Type B pancreatic cell (in vitro differentiated cells): ENCODE measurements at places on chromosomes 1 and 21. TPM values are rescaled to one million over a fixed set of nuclear protein-coding genes. Genes with fewer than 3 reads are reported as not detected.

DNA sequence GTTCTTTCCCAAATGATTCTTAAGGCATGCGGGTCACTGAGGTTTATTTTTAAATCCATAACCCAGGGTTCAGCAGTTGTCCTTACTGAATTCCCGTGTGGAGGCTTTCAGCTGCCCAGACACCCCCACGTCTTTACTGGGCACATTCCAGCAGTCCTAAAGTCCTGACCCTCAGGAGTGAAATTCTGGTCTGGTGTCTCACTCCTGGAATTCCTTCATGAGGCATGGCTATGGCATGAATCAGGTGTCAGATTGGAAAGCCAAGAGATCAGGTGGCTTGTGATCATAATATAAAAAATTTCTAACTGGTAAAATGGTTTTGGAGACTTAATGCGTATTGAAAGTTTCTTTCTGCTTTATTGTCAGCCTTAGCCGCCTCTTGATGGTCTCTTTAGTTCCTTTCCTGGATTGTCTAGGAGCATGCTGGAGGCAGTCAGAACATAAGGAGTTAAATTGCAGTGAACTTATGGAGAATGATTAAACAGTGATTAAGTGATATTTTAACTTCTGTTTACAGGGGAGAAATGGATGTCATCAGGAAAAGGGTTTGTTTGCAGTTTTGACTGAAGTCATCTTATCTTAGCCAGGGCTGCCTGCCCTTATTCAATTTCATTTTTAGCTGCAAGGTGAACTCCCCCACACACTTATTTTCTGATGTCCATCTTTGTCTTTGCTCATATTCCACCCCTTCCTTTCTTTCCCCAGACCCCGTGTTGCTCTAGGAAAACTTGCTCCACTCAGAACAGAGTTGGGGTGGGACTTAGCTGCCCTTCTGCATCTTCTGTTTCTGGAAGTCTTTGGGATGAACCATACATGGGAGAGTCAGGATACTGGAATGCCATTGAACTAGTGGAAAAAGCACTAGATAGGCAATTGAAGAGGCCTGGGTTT, 25.7 kb upstream of the MACF1 start:
- no peaks in the 10 kb centered on the region for H3K27me3 ChIP-seq
- DNase-seq, result no peak
- H3K4me3 ChIP-seq, result peak overlapping the region; percentile 43

GRCh38 chr1:51303751-51304251, 26.6 kb downstream of the TTC39A start:
- H3K4me3 ChIP-seq, result no peak overlapping the region
- H3K27me3 ChIP-seq, result no peaks in the 10 kb centered on the region
- H3K36me3 ChIP-seq, result no peaks in the 10 kb centered on the region
- H3K27ac ChIP-seq, result no peak overlapping the region
- DNase-seq, result no peak

- H3K4me3 ChIP-seq, result peak overlapping the region; percentile 99
- H3K4me1 ChIP-seq, result peaks cover 21% of the 10 kb centered on the region
- H3K27ac ChIP-seq, result peak overlapping the region; percentile 84
- H3K27me3 ChIP-seq, result no peaks in the 10 kb centered on the region
- no peak for DNase-seq
Measured at GRCh38 chr1:3626025-3626424, 1.2 kb downstream of the TPRG1L start.

DNA sequence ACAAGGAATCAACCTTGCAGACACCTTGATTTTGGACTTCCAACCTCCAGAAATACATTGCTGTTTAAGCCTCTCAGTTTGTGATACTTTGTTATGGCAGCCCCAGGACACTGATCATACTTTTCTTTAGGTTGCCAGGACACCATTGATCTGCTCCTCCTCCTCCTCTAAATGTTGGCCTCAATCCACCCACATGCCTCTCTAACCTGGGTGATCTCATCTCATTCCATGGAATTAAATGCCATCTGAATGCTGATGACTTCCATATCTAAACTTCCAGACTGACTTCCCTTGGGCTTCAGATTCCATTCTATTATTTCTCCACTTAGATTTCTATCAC, 7.4 kb upstream of the PPP1R15B start:
- H3K4me1 ChIP-seq, result peaks cover 33% of the 10 kb centered on the region
- peak overlapping the region; percentile 27 for H3K27ac ChIP-seq
- peaks cover 15% of the 10 kb centered on the region for H3K36me3 ChIP-seq
- no peaks in the 10 kb centered on the region for H3K27me3 ChIP-seq
- H3K4me3 ChIP-seq, result peak overlapping the region; percentile 65
- DNase-seq, result no peak

GRCh38 chr1:40064797-40065499, 24.4 kb downstream of the CAP1 start:
- no peak for DNase-seq
- H3K4me3 ChIP-seq, result no peak overlapping the region
- no peaks in the 10 kb centered on the region for H3K27me3 ChIP-seq
- H3K27ac ChIP-seq, result no peak overlapping the region

GRCh38 chr1:192513196-192513595, 62.4 kb upstream of the RGS1 start:
- DNase-seq, result no peak
- H3K36me3 ChIP-seq, result no peaks in the 10 kb centered on the region
- no peaks in the 10 kb centered on the region for H3K27me3 ChIP-seq
- no peak overlapping the region for H3K4me3 ChIP-seq

The OR2G6 gene
- total RNA-seq, result not detected in 2 replicates
